ENCODE measurements at places on chromosomes 13 and 19.

GRCh38 chr19:6577476-6578125 is 13.3 kb downstream of the CD70 start:
- no peak for DNase-seq

DNA sequence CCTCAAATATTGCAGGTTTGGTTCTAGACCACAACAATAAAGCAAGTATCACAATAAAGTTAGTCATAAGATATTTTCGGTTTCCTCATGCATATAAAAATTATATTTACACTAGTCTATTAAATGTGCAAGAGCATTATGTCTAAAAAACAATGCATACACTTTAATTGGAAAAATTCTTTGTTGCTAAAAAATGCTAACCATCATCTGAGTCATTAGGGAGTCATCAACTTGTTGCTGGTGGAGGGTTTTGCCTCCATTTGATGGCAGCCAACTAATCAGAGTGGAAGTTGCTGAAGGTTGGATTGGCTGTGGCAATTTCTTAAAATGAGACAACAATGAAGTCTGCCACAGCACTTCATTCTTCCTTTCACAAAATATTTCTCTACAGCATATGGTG is 422.3 kb upstream of the GPC6 start:
- DNase-seq, result no peak

DNA sequence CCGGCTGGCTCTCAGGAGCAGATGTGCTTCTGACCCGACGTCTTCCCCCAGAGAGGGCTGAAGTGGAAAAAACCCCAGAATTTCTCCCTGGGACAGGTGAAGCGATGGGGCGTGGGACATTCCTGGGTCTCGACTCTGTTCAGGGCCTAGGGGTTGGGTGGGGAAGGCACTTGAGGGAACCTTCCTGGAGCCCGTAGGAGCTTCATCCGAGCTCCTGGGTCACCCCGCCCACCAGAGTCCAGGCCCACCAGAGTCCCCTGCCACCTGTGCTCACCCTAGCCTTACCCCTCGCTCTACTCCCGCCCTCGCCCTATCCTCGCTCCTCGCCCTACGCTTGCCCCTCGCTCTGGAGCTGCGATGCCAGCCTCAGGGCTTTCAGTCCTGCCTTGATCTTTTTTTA is 23.2 kb downstream of the EPN1 start:
- DNase-seq, result no peak

DNA sequence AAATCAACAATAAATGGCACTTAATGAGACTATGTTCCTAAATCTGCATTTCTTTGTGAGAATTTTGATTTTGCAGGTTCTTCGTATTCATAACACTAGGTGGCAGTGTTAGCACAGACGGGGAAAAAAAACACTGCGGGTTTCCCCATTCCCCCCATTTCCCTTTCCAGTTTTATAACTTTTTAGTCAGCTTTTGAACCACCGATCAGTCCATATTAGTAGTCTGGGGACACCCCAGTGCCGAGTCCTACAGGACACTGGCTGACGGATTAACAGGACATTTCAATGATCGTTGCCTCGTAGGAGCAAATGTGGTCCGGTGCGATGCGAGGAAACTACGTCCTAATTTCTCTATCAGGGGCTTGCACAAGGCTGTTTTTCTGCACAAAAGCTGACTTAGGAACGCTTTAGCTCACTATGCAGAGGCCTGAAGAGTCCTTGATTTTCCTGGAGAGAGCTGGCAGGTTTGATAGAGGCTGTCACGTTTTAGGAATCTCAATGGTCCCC is 234.3 kb downstream of the LMO7 start:
- no peak for DNase-seq

GRCh38 chr19:51651216-51651846 is 4.7 kb upstream of the SIGLEC14 start:
- no peak for DNase-seq

DNA sequence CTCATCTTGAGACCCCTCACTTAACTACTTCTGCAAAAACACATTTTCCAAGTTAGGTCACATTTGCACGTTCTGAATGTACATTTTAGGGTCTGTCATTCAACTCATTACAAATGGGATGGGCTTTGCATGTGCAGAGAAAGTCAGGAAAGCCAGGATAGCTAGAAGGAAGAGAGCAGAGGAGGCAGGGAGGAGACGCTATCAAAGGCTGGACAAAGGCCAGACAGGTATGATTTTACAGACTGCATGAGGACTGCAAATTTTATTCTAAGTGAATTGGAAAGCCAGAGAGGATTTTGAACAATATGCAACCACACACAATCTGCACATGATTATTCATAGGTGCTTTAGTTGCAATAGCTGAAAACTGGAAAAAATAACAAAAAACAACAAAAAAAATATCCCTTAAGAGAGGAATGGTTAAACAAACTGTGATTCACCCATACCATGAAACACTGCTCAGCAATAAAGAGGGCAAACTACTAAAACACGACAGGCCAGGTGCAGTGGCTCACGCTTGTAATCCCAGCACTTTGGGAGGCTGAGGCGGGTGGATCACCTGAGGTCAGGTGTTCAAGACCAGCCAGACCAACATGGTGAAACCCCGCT is 21.1 kb downstream of the SYDE1 start:
- no peak for DNase-seq

GRCh38 chr13:56953965-56954364 is 186.8 kb upstream of the PRR20A start:
- DNase-seq, result no peak

DNA sequence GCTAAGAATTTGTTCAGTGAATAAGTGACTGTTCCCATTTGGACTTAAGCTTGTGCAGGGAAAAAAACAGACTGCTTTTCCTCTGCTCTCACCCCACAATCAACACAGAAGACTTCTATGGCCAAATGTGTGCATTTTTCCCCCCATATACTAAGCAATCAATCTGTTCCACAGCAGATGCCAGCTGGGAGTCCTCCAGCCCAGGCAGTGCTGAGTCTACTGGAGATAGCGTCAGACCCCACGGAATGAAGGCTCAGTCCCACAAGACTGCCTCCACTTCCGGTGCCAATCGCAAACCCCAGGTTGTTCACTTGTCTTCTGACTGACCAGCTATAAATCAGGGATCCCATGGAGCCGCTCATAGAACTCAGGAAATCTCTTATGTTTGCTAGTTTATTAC is 69.5 kb upstream of the ANKRD10 start:
- no peak for DNase-seq

DNA sequence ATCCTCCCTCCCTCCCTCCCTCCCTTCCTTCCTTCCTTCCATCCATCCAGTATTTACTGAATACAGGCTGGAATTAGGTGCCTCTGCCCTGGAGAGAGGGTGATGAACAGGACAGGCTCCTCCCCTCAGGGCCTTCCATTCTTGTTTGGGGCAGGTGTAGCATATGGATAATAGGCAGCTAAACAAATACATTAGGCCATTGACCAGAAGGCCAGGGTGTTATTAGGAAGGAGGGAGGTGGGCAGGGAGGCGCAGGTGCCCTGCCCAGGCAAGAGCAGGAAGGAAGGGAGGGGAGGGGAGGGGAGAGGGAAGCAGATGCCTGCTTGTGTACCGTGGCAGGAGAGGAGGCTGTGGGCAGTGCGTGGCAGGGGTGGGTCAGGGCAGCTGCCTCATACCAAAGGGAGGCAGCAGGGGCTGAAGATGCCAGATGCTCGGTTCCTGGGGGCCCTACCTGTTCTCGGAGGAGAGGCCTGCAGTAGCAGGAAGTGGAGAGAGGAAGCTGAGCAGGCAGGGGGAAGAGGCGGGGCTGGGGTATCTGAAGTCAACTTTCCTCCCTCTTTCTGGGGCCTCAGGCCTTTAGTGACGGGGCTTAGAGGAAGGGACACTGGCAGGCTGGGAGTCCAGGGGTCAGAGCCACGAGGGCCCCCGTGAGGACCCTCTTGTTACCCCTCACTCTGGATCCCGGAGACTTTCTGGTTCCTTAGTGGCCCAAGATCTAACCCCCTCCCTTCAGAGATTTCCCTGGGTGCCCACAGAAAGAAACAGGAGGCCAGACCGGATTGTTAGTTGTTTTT is at the start of gene RINL:
Gene RINL, minus strand, starts transcription at position 495 of the 794 bp plus-strand sequence. CDS start 1,533 bp downstream, outside the sequence.
- DNase-seq, result peak; percentile 59
